Activated CD4-positive, alpha-beta T cell treated with anti-CD3 and anti-CD28 coated beads, Interleukin-2, amount 50 U/mL, for 16 hours (primary cell): ENCODE measurements at places on chromosomes 7 and 10.

DNA sequence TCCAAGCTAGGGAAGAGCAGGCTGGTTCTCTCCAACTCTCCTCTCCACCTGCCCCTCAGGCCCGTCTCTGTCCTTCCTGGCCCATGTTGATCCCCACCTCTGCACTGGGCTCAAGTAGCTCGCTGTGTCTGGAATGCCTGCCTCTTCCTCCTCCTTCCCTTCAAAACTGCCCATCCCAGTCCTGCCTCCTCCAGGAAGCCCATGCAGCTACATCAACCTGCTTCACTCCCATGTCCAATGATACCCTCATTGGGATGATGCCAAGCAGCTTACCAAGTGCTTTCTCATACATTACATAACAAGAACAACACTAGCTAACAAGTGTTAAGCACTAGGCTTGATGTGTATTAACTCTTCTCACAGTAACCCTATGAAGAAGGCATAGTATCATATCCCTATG is 8.2 kb downstream of the ASB10 start:
- no peak for DNase-seq

GRCh38 chr10:11219431-11219830 is 201.8 kb downstream of the CELF2 start:
- DNase-seq, result no peak

DNA sequence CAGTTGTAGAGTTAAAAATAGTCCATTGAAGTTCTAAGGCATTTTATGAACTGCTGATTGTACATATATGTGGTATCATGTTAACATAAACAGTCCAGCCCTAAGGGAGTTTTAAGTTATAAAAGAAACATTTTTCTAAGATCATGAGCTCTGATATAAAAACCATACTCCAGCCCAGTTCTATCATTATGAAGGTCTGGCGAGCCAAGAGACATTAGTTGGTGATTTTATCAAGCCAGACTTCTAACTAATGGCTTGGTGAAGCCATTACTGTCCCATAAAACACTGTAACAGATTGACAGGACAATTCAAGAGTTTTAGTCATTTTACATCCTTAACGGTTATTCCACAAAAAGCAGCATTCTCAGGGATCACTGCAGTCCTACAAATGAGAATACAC is 221.6 kb downstream of the RNLS start:
- no peak for DNase-seq

- DNase-seq, result no peak
Measured at GRCh38 chr10:58885686-58886345, 290.6 kb upstream of the PHYHIPL start.

DNA sequence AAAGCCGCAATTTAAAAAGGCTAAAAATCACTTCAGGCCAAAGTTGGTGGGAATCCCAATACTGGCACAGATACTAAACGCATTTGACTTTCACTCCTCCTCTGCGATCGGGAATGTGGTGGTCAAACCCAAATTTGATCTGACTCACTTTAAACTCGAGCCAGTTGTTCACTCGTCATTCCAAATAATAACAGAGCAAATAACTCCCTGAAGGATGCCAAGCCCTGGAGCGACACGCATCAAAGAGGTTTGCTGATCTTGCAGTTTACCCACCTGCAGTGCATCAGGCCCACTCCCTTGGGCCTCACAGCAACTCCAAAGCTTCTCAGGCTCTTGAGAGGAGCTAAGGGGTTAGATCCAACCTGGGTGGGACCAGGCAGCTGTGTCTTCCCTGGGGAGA is 12.2 kb downstream of the PTN start:
- no peak for DNase-seq

DNA sequence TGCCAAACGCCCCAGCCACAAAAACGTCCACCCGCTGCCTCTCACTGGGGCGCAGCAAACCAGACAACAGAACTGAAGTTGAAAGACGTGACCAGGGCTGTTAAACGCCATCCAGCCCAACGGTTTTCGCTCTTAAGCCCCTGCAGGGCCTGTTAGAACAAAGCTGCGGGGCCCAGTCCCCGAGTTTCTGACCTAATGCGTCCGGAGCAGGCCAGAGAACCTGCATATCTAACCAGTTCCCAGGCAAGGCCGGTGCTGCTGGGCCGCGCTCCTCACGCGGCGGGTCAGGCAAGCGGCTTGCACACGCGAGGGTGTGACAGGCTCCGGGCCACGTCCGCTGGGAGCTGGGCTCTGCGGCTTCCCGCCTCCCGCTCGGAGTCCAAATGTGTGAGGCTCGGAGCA is 87.0 kb downstream of the PTPRN2 start:
- no peak for DNase-seq

DNA sequence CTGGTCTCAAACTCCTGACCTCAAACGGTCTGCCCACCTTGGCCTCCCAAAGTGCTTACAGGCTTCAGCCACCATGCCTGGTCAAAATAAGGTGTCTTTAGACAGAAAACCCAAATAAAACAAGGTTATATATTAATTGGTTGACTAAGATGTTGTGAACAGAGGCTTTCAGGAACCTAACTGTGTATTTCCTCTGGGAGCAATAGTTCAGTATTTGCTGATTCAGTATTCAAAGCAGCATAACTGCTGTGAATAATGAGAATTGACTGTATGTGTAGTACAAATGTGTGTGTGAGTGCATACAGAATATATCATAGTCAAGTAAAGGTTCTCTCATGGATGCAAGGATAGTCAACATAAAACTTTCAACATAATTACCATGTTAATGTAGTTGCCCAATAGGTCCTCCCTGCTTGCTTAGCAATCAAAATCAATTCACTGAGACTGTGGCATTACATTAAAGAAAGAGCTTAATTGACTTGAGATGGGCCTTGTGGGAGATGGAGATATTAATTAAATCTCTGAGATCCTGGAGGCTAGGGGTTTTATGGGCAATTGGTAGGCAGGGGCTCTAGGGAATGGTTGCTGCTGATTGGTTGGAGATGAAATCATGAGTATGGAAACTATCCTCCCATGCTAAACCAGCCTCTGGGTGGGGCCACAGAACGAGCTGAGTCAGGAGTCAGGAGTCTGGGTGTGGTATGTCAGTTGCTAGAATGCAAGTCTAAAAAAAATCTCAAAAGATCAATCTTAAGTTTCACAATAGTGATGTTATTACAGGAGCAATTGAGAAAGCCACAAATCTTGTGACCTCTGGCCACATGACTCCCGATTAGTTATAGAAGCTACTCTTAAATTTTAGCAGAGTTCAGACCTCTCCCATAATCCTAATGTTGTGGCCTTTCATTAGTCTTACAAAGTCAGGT is 162.7 kb downstream of the AKR1D1 start:
- no peak for DNase-seq

- DNase-seq, result no peak
Measured at GRCh38 chr7:90625562-90625961, 29.4 kb downstream of the CDK14 start.

GRCh38 chr10:124319926-124320391 is 98.8 kb downstream of the OAT start:
- DNase-seq, result no peak

DNA sequence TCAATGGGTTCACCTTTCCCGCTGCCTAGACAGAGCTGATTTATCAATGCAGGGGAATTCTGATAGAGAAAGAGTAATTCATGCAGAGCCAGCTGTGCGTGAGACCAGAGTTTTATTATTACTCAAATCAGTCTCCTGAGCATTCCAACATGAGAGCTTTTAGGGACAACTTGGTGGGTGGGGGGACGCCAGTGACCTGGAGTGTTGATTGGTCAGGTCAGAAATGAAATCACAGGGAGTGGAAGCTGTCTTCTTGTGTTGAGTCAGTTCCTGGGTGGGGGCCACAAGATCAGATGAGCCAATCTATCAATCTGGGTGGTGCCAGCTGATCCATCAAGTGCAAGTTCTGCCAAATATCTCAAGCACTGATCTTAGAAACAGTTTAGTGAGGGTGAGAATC is 99.0 kb upstream of the CAV2 start:
- DNase-seq, result no peak

- no peak for DNase-seq
Measured at GRCh38 chr7:51278797-51279196, 37.8 kb downstream of the COBL start.

DNA sequence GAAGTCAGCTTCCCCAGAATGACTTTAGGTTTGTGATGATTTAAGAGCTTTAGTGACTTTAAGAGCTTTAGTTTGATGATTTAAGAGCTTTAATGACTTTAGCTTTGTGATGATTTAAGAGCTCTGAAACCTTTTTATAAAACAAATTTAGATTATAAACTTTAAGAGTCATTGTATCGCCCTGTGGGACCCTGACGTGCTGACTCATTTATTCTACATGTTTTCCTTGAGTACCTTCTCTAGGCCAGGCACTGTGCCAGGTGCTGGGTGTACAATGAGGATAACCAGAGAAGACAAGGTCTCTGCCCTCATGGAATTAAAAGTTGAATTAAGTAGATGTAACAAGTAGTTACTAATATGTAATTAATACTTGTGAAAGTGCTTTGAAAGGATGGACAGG is 45.4 kb downstream of the CNNM1 start:
- DNase-seq, result no peak

DNA sequence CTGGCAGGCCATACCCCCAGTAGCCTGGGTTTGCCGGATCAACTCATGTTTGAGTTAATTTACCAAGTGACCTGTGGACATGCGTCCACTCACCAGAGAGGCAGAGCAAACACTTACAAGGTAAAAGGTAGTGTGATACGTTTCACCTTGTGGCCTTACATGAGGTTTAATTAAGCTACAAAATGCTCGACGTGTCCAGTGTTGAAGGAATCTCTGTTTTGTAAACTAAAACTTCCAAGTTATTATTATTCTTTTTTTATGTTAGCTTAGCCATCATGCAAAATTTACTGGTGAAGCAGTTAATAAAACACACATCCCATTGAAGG is 42.9 kb downstream of the RGS10 start:
- no peak for DNase-seq

DNA sequence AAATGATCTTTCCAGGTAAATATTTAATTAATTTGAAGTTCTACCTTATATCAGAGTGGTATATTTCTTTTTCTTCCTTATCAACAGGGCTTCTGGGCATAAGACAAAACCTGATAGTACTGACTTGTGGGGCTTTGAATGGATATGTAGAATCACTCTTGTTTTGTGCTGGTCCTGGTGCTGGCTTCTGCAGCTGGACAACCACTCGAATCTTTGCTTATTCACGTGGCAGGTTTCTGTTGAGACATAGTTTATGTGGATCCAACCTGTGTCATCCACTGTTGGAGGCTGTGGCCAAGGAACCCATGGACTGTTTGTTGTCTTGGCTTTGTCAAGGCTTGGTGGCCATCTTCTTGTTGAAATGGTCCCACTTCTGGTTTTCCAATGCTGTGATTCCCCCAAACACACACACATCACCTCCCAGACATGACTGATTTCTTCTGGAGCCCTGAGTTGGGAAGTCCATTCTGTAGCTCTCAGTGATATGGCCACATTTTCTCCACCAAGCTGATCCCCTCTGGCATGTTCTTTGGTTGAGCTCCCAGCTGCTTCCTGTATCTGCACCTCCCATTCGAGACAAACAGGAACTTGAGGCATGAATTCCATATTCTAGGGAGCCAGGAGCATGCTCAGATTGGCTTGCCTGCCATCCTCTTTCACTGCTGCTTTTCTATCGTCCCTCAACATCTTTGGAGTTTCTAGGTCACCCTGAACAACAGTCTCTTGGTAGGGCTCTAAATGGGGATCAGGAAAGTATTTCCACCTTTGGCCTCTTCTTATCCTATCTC is 19.5 kb downstream of the TAS2R41 start:
- DNase-seq, result no peak

DNA sequence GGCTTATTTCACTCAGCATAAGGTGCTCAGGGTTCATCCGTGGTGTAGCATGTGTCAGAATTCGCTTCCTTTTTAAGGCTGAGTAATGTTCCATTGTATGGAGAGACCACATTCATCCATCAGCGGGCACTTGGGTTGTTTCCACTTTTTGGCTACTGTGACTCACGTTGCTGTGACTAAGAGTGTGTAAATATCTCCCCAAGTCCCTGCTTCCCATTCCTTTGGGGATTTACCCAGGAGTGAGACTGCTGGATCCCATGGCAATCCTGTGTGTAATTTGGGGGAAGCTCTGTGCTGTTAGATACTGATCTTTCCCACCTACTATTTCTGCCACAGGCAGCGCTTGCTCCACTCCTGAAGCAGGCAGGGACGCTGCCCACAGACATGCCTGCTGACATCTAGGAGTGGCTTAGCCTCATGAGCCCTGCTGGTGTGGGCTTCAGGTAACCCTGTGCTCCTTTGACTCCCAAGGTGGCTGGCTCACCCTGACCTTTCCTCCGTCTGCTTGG is 346.0 kb downstream of the FRMD4A start:
- no peak for DNase-seq

GRCh38 chr10:27223964-27224363 is 16.6 kb downstream of the ACBD5 start:
- peak; percentile 50 for DNase-seq
